ENCODE measurements at places on chromosomes 5 and 9.

- DNase-seq, result no peak
Observed at GRCh38 chr9:10661376-10661775, 48.6 kb upstream of the PTPRD start.

- DNase-seq, result no peak
Observed at GRCh38 chr5:109962882-109963603, 273.3 kb downstream of the MAN2A1 start.

DNA sequence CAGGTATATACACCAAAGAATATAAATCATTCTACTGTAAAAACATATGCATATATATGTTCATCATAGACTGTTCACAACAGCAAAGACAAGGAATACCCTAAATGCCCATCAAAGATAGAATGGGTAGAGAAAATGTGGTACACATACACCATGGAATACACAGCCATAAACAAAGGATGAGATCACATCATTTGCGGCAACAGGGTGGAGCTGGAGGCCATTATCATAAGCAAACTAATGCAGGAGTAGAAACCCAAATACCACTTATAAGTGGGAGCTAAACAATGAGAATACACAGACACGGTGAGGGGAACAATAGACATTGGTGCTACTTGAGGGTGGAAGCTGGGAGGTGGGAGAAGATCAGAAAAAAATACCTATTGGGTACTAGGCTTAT is 117.6 kb downstream of the COX7C start:
- DNase-seq, result no peak

DNA sequence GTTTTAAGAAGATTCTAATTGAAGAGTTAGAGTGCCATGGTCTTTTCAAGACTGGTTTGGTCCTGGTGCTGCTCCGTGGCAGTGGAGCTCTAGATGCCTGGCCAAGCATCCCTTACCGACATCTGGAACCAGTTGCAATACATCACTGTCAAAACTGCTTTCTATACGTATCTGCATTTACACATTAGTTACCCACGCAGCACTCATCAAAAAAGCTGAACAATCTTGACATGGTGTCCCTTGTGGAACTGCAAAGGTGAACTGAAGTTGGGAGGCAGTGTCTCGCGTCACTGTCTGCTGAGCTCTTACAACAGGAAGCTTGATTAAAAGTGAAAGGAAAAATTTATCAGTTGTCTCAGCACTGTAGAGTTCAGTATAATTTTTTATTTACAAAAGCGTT is 82.6 kb downstream of the PBX3 start:
- DNase-seq, result peak; percentile 35

DNA sequence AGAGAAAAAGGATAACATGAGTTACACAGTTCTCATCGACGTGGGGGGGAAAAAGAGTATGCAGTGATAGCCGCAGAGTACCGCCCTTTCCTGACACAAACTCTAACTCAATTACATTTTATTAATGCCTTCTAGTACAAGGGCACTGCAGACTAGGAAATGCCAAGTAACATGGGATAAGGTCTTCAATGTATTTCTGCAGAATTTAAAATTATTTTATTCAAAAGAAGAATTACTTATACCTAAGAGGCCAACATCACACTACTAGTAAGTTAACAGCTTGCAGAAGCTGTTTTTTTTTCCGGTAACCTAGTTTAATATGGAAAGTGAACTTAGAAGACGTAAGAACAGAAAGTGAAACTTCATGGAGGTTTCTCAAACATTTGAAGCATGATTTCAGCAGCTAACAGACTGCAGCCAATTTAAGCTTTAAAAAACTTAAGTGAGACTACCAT is 3.9 kb downstream of the SETX start:
- no peak for DNase-seq

DNA sequence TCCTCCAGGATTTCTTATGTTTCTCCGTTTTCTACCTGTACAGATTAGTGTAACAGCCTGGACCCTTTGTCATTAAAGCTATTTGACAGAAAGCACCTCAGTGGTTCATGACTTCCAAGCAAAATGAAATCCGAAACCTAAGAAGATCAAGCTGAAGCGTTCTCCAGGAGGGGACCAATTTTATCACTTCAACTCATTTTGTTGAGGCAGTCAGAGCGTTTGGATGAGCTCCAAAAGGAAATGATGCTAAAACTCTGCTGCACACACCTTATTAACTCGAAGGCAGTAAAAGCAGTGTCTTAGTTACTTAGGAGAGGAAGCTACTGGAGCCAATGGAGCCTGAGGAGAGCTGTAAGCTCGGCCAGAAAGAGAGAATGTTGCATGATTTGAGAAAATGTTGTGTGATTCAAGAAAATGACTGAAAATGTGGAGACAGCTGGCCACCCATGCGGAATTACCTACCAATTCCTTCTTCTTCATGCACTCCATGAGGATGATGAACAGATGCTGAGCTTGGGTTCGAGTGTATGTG is 346.7 kb upstream of the KLF9 start:
- no peak for DNase-seq

DNA sequence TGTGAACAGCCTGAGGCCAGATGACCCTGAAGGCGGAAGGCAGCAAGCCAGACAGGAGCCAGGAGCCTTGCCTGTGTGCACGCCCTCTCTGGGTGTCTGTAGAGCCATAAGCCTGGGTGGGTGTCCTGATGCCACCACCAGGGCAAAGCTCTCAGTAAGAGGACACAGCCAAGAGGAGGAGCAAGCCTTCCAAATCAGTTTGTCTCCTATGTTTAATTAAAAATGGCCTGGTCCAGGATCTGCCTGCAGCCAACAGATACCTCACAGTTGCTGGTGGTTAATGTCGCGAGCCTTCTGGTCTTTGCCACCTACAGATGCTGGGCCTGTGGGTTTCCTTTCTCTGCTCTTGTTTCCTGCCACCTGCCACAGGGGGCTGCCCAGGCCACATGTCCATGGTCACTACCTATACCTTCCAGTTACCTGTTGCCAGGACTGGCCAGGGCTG is 56.9 kb downstream of the SYK start:
- DNase-seq, result no peak

GRCh38 chr9:125255781-125256391 is 5.7 kb upstream of the GAPVD1 start:
- DNase-seq, result no peak

DNA sequence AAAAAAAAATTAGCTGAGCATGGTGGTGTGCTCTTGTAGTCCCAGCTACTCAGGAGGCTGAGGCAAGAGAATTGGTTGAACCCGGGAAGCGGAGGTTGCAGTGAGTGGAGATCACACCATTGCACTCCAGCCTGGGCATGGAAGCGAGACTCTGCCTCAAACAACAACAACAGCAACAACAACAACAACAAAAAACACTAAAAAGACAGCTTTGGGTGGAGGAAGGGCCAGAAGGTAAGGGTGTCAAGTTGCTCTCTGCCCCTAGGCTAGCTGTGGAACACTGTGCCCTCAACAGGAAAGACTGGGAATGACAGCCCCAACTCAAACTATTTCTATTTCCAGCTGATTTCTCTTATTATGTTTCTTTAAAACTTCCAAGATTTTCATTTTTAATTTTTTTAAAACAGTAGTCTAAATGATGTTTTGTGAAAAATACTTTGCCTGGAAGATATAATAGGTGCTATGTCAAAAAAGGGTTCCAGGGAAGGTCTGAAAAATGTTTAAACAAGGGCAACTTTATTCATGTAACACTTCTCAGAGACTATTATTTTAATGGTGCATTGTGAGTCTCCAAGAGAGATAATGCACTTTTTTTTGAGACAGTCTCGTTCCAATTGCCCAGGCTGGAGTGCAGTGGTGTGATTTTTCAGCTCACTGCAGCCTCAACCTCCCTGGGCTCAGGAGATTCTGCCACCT is 29.9 kb downstream of the CLINT1 start:
- no peak for DNase-seq

- no peak for DNase-seq
Observed at GRCh38 chr9:107180206-107180605, 102.9 kb upstream of the RAD23B start.

- DNase-seq, result no peak
Observed at GRCh38 chr5:34717426-34718327, 61.5 kb downstream of the RAI14 start.

DNA sequence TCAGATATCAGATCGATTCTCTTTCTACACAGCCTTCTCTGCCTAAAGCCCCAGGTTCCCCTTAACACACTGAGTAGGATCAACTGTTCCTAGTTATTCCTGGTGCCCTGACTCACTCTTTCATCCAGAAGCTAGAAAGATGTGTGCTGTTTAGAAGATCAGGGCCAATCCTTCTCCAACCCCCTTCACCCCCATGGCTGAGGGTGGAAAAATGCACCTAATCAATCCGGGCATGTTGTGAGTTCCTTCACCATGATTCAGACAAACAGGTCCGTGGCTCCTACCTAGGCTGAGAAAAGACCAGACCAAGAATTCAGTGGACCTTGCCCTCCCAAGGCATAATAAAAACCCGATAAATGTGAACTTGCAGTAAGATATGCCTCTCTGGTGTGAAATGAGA is 85.4 kb upstream of the EQTN start:
- no peak for DNase-seq

- DNase-seq, result no peak
Observed at GRCh38 chr9:72362118-72362531, 2.9 kb downstream of the ZFAND5 start.

DNA sequence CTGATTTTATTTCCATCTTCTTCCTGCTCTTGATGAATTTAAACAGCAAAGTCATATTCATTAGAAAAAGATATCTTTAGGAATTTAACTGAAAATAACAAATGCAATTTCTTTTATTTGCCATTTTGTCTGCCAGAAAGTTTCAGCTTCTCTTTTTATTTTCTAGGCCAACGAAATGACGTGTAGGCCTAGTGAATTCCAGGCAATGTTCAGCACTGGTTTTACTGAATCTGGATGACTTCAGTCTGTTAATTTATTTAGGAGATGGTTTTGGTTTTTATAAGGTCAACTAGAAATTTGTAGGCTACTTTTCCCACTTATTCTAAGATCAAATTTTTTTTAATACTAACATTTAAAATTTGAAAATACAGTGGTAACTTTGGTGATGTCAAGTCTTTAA is 129.1 kb upstream of the VCAN start:
- DNase-seq, result no peak

DNA sequence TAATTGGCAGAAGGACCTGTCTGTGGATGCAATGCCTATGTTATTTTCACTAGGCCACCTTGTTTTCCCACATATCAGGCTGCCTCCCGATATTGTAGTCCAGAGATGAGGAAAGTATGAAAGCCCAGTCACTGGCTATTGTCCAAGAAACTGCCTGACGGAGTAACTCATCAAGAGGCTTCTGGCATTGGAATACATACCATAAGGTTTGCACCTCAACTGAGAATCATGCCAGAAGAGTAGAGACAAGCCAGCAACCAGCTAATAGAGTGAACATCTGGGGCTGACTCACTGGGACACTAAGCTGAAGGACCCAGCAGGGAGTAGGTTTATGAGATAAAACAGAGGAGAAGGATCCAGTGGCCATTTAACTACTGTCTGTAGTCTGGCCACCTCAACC is 137.2 kb upstream of the FST start:
- DNase-seq, result no peak

DNA sequence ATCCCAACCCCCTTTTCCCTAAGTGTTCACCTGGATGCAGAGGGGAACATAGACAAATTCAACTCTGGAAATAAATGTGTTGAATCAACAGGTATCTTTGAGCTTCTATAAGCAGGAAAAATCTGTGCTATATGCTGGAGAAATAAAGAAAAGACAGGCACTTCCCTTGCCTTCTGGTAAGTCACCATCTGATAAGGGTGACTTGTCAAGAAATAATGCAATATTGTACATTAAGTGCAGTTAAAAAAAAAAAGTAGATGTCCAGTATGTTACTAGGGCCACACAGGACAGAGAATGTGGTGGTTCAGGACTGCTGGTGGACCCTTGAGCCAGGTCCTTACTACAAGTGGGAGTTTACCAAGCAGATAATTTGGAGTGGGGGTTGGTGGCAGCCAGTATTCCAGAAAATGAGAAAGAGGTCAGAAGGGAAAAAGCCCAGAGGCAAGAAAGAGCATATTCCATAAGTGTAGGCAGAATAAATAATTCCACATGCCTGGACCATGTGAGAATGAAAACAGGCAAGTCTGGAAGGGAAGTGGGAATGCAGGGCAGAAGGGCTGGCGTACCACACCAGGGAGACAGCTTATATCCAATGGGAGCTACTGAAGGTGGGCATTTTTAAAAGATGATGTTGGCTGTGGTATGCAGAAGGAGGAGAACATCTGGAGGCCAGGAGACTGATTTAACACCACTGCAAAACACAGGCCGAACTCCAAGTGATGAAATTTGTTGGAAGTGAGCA is 209.9 kb downstream of the SEMA5A start:
- no peak for DNase-seq

DNA sequence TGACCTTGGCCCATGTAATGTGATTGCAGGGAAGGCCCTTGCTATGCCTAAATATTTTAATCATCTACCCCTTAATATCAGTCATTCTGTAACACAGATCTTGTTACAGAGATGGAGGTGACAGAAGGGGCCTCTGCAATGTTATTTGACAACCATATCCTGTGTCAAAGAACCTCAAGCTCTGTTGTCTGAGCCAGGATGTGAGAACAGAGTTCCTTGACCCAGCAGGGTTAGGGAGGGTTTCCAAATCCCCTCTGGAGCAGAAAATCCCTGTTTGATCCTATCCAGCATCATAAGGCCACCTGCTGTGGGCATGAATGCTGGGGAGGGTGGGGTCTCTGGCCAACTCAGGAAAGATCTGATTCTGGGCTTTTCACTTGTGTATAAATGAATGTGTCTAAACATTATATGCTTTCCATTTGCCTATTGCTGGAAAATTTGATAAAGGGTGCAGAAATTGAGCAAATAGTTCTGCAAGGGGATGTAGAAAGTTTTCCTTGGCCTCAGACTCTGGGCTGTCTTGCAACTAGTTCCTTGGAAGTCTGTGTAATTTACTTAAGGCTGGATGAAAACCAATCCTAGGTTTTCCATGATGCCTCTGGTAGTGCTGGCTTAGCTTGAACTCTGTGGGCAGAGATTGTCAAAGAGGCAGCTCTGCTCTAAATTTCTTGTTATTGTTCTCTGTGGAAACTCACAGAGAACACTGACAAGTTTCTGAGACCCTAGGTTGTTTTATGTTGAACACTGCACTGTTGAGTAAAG is 71.0 kb downstream of the PGM5 start:
- no peak for DNase-seq

GRCh38 chr9:134690301-134690751 is 48.7 kb downstream of the COL5A1 start:
- DNase-seq, result no peak

DNA sequence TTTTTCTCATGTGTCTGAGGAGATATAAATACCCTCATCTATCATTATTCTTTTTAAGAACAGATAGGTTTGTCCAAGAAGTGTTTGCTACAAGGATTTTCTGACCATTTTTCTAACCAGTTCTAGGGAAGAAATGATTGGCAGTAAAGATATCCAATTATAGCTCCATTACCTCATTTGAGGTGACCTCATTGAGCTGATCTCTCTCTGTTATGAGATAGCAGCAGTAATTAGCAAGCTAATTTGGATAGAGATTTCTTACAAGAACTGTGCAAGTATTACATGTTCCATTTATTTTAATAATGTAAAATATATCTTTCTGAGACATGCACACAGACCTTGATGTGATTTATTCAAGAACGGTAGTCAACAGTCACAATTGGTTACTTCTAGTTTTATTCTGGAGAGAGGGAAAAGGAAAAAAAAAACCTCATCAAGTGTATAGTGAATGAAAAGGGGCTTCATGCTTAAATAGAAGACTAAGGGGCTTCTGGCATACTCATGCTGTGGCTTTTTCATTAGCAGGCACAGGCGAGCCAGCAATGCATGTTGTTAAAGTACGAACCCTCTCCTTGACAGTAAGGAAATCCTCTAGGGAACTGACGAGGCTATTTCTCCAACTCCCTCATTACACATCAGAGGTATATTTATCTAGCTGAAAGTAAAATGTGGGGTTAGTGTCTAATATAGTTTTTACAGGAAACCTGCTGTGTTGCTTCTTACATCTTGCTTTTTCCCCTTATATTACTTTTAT is 127.3 kb downstream of the NUDT12 start:
- no peak for DNase-seq

- no peak for DNase-seq
Observed at GRCh38 chr9:86783884-86784283, 163.4 kb downstream of the GAS1 start.
